Stimulated activated CD4-positive, alpha-beta T cell treated with anti-CD3 and anti-CD28 coated beads, Interleukin-12 subunit alpha, Interleukin-12 subunit beta, amount 100 ng/mL, for 48 hours (primary cell): ENCODE measurements at places on chromosomes 6 and 20.

DNA sequence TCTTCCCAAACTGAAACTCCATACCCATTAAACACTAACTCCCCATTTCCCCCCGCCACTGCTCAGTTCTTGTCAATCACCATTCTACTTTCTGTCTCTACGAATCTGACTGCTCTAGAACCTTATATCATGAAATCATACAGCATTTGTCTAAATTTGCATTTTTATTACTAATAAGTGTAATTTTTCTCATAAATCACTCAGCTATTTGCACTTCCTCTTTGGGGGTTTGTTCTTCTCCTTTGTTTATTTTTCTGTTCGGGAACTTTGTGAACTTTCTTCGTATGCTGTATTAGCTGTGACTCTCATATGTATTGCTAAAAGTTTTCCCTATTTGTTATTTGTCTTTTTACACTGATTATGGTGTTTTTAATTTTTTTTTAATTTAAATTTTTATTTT lies 152.2 kb downstream of the SLC16A10 start:
- no peak for DNase-seq

- no peak for DNase-seq
These were observed 11.0 kb downstream of the HRH3 start for GRCh38 chr20:62208795-62209755.

GRCh38 chr6:75481394-75481793 lies 12.2 kb downstream of the FILIP1 start:
- no peak for DNase-seq

- no peak for DNase-seq
These were observed 54.6 kb downstream of the STAU1 start for GRCh38 chr20:49133571-49133970.

- peak; percentile 50 for DNase-seq
These were observed 623 bp upstream of the MRPS26 start for GRCh38 chr20:3045042-3045815.

DNA sequence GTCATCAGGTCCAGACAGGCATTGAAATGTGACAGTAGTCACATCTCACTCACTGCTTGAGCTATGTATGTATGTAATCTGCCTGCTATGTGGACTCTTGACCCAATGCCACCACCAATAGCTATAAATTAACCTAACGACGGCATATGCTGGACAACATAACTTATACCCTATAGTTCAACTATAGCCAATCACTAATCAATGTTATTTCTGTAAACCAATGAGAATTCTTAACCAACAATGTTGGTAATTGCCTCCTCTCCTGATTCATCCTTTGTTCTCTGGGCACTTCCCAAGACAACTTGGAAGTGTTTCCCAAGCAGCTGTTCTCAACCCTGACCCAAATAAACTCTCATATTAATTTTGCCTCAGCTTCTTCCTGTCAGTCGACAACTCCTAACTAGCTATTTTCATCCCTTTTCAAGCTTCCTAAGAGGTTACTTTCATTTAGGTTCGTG lies 24.1 kb upstream of the SERPINB1 start:
- DNase-seq: no peak

DNA sequence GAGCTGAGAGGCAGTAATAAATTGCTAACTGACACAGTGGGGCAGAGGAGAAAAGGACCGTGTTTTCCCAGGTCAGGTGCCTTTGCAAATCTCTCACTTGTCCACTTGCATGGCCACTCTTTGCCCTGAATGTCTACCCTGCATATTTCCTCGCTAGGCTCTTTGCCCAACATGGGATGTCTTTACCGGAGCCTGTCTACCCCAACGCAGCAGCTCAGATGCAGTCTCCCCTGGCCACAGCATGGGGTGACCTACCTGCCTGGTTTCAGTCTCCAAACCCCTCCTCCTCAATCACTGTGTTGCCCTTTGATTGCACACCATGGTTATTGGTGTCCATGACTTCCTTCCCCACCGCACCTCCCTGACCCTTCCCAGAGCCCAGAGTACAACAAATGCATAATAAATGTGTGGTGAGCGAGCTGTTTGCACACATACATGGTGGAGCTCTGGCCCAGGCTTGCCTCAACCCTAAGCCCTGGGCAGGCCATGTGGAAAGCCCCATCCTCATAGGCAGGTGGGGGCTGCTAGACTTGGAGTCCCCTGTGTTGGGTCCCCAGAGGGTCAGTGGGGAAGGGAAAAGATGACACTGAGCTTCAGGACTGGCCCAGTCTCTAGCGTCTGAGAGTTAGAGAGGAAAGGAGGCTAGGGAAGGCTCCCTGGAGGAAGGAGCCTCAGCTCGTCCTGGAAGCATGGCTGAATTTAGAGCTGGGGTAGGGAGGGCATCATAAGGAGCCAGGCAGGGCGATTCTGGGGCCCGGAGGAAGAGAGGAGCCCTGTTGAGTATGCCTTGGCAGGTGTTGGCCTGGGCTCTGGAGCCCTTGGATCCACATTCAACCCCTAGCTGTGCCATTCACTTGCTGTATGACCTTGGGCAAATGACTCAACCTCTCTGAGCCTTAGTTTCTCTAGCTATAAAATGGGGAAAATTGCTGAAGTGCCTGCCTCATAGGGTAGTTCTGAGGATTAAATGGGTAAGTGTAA lies 4.4 kb upstream of the BPIFB6 start:
- DNase-seq: no peak

- no peak for DNase-seq
These were observed 162.7 kb downstream of the ANKRD60 start for GRCh38 chr20:58065508-58066361.
